ENCODE measurements at places on chromosomes 4 and X.

DNA sequence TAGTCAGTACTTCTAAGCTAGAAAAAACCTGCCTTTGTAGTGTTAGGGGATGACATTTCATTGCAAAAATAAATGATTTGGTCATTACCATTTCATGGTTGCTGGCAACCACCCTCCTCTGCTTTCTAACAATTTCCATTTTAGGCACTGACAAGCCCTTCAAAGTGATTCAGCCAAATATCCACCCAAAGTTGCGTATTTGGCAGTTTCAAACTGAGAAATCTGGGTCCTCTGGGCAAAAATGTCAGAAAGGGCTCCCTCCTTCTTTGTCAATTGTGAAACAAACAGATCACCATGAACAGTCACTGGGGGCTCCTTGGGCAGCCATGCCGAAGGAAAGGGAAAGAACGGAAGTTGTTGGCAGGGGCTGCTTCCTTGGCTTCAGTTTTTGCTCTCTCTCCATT is 33.0 kb downstream of the PLAC1 start:
- no peak for DNase-seq

DNA sequence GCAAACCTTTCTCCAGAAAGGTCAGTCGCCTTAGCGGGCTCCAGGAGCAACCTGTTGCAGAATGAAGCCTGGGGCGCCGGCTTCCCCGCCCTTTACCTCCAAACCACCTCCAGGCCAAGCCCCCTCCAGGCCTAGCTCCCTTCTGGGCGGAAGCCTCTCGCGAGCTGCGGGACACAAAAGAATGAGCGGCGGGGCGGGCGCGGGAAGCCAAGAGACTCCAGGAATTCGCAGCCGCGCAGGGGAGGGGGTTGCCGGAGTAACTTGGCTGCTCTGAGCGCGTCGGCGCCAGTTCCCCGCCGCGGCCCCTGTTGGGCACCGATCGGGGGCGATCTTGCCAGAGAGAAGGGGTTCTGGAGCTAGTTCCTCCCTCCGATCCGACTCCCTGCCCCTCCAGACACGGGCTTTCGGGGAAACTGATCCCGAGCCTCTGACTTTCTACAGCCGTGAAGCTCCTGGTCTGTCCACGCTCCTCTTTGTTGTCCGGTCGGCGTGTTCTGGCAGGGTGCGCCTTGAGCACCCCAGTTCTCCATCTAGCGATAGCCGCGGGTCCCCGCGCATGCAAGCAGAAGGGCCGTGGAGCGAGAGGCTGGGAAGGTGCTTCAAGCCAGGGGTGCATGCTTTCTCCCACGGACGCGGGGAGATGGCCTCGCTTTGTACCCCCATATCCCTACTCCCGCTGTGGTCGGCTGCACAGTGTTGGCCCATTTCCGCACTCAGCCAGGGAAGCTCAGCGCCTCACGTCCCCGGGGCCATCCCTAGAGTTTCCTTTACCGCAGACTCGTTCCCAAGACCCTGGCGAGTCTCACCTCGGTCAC is 1.2 kb downstream of the PROM1 start:
- no peak for DNase-seq

DNA sequence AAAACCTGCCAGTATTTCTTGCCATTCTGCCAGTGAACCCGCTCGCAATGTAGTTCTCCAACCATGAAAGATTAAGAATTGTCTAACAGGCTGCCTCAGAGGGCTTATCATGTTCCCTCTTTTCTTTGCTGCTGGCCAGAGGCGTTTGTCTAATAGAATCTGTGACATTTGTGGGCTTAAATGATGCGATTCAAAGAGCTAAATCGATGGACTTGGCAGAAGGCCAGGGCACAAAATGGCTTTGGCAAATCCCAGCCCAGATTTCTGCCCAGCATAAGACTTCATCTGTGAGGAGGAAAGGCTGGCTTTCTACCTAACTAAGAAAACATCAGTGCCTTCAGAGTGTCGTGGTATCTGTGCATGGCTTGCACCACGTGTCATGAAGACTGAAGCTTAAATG is 79.9 kb downstream of the TRPC5OS start:
- no peak for DNase-seq

DNA sequence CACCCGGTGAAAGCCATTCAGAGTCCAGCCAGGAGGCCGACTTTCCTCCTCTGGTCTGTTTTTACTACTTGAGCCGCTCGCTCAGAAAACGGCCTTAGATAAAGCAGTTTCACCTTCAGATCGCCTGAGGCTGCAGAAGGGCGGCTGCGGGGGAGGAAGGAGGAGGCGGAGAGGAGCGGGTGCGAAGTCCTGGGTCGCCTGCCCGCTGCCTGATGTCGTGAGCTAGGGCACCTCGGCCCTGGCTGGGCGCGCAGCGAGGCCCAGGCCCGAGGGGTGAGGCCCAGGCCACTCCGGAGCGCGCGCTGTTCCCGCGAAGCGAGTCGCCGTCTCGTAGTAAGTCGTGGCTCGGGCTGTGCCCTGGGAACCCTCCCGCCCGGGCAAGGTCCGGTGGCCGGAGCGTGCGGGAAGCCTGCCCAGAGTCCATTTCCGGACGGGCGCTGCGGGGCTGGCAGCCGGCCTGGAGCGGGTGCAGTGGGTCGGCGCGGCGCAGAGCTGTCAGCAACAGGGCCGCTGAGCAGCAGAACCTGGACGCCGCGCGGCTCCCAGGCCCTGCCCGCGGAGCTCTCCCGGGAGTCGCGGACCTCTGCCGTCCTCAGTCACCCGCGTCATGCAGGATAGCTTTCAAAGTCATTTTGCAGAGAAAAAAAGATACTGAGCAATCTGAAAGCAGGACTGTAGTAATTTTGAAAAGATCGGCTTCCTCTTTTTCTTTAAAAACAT is 18.6 kb downstream of the TRIM2 start:
- DNase-seq: no peak

DNA sequence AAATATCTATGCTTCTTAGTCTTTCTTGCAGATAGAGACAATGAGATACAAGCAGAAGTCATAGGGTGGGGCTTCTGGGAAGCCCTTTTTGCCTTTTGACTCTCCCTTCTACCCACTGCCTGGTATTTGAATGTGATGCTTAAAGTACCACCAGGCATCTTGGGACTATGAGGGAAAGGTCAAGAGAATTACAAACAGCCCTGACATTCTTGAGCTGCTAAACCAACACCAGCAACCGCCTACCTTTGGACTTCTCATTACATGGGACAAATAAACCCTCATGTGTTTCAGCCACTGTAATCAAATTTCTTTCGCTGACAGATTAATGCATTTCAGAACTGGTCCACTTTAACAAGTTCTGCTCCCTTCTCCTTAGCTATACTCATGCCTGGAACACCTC is 112.8 kb downstream of the LUZP4 start:
- no peak for DNase-seq

DNA sequence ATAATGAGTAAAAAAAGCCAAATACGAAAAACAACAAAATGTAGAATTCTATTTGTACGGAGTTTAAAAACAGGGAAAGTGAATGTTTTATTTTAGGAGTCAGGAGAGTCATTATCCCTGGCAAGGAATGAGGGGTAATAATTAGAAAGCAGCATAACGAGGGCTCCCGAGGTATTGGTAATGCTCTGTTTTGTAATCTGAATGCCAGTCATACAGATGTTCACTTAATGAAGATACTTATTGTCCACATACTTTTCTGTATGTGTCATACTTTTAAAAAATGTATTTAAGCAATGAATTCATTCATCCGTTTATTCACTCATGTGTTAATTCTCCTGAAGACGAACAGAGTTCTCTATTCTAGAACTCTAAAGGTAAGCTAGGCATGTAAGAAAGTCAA is 87.8 kb upstream of the BMP2K start:
- no peak for DNase-seq

DNA sequence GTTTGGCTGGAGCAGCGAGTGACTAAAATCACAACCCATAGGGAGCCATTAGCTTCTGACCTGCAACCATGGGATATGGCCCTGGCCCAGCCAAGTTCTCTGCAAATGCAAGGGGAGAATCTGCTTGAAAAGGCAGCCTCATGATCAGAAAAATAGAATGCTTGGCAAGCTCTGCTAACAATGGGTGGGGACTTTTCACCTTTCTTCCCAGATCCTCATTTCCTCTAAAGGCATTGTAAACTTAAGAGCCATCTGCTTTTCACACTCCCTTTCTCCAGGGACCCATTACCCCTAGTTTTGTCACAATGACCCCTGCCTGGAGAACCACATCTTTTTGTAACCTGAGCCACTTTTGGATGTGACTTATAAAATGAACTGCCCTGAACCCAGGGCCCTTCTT is 104.3 kb downstream of the PARM1 start:
- no peak for DNase-seq

DNA sequence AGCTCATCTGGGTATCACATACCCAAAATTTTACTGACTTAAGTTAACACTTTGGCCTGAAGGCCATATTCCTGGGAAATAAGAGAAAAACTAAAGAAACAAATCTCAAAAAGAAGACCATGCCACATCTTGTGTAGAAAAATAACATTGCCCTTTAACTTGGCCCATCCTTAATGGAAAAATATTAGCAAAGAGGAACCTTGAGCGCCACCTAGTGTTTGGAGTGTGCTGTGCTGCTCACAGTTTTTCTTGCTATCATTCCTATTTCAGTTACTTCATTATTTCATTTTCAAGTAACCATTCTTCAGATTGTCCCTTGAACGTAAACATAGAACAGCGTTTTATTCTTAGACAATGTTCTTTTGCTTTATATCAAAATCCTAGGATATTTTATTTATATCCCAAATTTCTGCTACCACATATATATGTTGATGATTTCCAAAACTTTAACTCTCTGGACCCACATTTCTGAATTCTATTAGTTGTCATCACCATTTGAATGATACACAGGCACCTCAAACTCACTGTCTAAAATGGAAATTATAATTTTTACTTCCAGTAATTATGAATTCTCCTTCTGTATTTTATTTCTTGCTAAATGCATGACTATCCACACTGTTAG is 999.0 kb upstream of the ADGRL3 start:
- DNase-seq: peak; percentile 42

DNA sequence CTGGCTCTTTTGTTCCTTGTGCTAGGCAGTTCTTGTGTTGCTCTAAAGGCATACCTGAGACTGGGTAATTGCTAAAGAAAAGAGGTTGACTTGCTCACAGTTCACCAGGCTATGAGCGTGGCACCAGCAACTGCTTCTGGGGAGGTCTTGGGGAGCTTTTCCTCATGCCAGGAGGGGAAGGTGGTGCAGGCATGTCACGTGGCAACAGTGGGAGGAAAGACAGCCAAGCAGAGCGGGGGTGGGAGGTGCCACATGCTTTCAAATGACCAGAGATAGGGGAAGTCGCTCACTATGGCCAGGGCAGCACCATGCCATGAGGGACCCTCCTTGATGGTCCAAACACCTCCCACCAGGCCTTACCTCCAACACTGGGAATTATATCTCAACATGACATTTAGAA is 4.7 kb downstream of the MAGEB17 start:
- no peak for DNase-seq

GRCh38 chr4:70838666-70839588 is 763 bp downstream of the GRSF1 start:
- DNase-seq: peak; percentile 75

DNA sequence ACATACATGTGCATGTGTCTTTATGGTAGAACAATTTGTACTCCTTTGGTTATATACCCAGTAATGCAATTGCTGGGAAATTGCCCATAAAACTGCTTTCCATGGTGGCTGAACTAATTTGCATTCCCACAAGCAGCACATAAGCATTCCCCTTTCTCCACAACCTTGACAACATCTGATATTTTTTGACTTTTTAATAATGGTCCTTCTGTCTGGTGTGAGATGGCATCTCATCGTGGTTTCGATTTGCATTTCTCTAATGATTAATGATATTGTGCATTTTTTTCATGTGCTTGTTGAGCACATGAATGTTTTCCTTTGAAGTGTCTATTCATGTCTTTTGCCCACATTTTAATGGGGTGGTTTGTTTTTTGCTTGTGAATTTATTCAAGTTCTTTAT is 166.0 kb downstream of the TMEM47 start:
- no peak for DNase-seq

DNA sequence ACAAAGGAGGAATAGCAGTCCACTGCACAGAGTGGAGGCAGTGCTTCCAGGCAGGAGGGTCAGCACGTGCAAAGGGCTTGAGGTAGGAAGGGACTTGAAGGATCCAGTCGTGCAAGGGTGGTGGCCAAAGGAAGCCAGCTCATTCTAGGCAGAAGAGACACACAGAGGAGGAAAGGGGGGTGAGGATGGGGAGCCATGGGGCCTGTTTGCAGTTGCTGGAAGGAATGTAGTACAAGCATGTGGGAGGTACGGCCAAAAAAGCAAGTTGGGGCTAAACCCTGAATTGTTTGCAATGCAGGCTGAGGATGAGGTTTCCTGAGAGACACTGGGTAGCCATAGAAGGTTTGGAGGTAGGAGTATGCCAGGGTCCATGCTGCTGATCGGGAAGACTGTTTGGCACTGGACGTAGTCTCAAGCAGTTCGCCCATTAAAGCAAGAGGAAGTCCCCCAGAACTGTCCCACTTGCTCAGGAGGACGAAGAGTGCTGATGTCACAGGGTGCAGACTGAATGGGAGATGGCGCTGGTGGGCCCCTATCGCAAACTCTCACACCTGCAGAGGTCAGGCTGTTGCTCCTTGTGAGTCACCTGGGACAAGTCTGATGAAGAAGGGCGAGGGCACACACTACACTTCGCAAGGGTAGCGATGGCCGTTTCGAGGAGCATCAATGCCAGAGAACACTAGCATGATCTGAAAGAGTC is 9.1 kb upstream of the MAN2B2 start:
- no peak for DNase-seq

DNA sequence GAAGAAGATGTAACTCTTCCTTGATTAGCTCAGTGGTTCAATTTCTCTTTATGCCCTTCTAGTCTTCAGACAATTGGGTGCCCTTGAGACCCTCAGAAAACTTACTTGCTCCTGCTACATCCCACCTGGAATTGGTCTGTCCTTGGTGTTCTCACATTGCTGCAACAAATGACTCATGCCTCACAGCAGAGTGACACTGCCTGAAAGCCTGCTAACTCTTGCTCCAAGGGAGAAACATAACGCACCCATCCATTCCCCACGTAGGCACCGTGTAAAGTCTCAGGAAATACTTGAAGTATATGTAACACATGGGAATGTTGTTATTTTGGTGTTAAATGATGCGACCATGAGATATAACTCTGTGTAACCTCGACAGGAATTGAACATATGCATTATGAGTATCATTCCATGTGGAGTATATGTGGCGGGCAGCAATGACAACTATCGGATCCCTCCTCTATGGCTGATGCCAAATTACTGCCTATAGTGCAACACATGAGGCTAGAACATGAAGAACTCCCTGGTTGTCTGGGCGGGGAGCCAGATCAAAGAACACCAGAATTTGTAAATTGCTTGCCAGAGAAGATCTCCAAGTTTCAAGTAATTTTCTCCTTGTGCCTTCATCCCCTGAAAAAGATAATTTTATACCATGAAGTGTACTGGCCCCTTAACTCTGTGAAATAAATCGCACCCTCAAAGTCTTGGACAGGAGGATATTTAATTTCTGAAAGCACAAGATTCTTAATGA is 231.3 kb upstream of the STK26 start:
- DNase-seq: no peak

GRCh38 chr4:26074712-26075430 is 160.9 kb downstream of the SMIM20 start:
- DNase-seq: no peak

- DNase-seq: no peak
Observed at GRCh38 chr4:56641494-56642051, 39.5 kb downstream of the HOPX start.

GRCh38 chr4:38132107-38132673 is 172.0 kb downstream of the PTTG2 start:
- DNase-seq: peak; percentile 54

Measured in DND-41 (cell line).